OCI-LY7 (cell line): ENCODE measurements at places on chromosomes 1 and 21. TPM values are rescaled to one million over a fixed set of nuclear protein-coding genes. Genes with fewer than 3 reads are reported as not detected.

- no peak for DNase-seq
Measured at GRCh38 chr1:34870395-34870794, 10.8 kb upstream of the SMIM12 start.

The HES4 gene
- not detected in 2 replicates for total RNA-seq

DNA sequence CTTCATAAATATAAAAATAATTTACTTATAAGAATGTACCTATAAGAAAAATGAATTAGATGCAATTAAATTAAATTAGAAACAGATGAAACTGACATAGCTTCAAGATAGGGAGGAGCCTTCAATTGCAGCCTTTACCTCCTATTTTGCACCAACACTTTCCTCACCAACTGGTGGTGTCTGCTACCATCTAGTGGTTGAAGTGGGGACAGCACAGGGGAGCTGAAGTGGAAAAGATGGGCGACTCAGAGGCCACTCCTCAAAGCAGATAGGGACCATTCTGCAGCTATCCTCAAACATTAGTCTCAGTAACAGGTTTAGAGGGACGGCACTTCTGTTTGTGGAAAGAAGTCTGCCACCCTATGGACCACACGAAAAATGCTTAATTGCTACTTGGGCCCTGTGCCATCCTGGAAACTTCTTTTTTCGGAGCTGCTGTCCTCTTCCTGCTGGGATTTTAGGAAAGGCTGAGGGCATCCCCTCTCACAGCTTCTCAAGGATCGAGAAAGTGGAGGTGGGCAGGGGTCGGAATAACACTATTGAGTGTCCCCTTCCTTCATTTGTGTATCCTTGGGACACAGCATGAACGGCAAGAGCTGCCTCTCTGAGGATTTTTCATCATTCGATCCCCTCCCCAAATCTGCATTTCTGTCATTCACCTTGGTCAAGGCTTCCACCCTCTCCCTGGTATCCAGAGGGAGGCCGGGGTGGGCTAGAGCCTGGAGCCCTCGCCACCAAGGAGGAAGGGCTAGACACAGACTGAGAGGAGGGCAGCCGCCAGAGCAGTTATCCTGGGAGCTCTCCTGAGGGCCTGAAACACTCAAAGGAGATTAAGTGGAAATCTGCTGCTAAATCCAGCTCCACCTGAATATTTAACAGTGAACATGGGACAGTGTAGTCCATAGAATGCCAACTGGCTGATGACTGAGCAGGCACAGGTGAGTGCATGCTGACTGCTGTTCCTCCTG lies 9.6 kb downstream of the PROK1 start:
- peak; percentile 81 for DNase-seq

DNA sequence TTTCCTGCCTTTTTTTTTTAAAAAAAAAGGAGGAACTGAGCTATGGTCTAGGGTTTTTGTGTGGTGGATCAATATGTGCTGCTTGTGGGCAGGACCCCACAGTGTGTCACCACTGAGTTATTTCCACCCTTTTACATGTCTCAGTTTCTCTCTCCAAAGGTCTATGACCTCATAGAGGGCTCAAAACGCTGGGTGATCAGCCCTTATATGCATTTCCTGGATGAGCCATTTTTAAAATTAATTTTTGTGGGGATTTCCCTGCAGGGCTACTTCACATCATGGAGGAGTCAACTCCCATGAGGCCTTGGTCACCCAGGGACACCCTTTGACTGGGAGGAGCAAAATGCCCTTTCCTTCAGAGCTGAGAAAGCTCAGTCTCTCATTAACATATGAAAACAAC lies 20.7 kb upstream of the HAO2 start:
- no peak for DNase-seq

The DNAJC28 gene
- 0.95 and 1.1 TPM in 2 replicates for total RNA-seq

The ACTN2 gene
- total RNA-seq = not detected in 2 replicates

DNA sequence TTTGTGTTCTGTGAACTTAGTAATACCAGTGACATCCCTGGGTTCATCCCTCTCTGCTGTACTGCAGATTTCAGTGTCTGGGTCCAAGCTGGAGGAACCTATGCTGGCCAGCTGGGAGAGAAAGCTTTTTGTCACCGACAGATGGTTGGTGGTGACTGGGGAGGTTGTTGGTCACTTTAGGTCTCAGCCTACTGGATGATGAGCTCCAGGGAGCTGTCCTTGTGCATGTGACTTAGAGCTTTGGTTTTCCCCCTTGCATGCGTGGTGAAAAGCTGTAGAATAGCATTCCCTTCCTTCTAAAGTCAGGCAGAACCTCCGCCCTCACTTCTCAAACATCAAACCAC lies 22.9 kb upstream of the IKBKE start:
- no peak for DNase-seq

The OR2L13 gene
- total RNA-seq = not detected in 2 replicates

GRCh38 chr1:104746994-104747393 lies 997.3 kb downstream of the AMY1C start:
- no peak for DNase-seq

The KCNJ6 gene
- not detected in 2 replicates for total RNA-seq

The TMEM82 gene
- not detected in 2 replicates for total RNA-seq

GRCh38 chr1:2209400-2210083 lies 15.0 kb upstream of the FAAP20 start:
- no peak for DNase-seq

GRCh38 chr1:37556712-37557196 lies at the start of gene DNALI1:
Gene DNALI1, plus strand, starts transcription at chr1:37556940. Its CDS starts 55 bp downstream, at chr1:37556995.
- peak; percentile 24 for DNase-seq

DNA sequence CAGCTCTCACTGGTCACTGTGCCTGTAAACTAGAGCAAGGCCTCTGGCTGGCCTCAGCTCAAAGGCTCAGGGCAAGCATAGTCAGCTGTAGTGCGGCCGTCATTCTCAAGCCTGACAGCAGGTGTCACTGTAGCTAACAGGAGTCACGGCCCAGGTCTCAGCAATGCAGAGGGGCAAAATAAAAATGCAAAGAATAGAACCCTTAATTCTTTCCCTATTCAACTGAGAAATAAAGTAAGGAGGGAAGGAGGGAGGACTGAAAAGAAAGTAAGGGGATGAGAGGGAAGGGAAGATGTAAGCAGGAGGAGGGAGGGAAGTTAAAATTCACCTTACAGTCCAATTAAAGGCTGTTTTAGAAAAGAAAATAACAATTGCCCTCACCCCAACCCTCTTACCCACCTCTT lies 106.1 kb downstream of the KIAA0319L start:
- DNase-seq = peak; percentile 72

DNA sequence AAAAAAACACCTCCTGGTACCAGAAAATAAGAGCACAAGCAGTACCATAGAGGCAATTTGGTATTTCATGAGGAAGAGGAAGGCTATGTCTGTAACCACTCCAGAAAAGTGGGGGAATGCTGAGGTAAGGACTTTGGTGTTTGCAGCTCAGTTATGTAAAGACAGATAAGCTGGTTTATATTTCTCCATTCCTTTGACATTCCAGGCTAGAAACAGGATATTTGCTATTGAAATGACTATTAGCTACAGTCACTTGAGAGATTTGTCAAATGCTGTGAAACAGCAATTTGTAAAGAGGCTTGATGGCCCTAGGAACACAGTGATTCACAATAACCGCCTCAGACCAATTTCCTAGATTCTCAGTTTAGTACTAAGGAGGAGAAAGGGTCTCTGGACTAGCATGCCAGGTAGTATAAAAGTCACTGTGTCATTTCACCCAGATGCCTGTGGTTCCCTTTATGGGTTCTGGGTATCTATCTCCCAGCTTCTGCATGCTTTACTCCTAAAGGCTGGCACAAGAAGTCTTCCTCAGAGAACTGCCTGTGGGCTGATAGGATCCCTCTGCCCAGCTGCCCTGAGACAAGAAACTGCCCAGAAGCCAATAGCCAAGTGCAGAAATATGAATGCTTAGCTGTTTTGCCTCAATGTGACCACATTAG lies 80.5 kb downstream of the VCAM1 start:
- DNase-seq = no peak

DNA sequence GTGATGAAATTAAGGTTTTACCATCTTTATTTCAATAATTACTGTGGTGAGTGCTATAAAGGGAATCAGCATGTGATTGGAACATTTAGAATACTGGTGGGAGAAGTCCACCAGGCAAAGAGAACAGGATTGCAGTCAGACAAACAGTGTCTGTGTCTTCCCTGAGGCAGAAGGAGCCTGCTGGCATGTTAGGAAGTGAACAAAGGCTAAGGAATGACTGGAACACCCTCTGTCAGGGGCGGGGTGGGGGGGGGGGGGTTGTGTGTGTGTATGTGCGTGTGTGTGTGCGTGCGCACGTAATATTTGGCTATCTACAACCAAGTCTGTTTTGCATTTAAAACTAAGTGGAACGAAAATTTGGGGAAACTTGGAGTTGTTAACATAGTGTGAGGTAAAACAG lies 30.2 kb downstream of the SRRM1 start:
- no peak for DNase-seq

- DNase-seq = no peak
Measured at GRCh38 chr1:26703478-26703877, 7.7 kb downstream of the ARID1A start.

DNA sequence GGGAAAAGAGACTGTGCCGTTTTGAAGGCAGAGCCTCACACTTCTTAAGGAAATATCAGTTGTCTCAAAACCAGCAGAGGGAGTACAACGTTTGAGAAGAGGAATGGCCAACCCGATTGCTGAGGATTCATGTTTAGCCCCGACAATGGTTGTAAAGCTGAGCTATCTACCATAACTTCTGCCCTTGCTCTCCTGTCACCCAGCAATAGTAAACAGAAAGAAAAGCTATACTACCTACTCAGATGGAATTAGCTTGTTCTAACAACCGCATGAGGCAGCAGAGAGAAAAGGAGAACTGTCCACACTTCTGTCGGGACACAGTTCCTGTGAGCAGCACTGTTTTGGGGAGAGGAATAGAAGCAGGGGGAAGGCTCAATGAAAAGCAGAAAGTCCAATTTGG lies 91.2 kb downstream of the SLC45A1 start:
- DNase-seq = peak; percentile 37

DNA sequence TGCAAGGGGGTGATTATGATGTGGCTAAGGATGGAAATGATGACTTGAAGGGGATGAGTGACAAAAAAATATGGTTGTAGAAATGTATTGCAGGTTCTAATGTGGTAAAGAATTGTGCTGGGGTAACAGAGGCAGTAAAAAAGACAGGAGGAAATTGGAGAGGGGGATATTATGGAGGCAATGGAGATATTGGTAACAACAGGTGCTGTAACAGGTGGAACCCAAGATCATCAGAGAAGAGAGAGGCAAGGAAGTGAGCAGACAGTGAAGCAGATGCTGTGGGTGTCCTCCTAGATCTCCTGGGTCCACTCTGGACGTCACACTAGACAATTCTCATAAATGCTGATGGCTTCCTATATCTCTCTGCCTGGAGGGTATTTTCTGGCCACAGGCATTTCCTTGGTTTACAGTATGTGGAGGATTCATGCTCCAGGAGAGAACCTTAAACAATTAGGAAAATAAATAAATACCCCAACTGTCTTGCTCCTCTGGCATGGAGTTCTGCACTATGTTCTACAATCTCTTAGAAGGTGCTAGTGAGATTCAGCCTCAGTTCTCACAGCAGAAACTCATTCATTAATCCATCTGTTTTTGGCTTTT lies 620.3 kb upstream of the PLXNA2 start:
- DNase-seq = no peak

GRCh38 chr1:229334716-229335115 lies 8.1 kb downstream of the CCSAP start:
- DNase-seq = no peak

DNA sequence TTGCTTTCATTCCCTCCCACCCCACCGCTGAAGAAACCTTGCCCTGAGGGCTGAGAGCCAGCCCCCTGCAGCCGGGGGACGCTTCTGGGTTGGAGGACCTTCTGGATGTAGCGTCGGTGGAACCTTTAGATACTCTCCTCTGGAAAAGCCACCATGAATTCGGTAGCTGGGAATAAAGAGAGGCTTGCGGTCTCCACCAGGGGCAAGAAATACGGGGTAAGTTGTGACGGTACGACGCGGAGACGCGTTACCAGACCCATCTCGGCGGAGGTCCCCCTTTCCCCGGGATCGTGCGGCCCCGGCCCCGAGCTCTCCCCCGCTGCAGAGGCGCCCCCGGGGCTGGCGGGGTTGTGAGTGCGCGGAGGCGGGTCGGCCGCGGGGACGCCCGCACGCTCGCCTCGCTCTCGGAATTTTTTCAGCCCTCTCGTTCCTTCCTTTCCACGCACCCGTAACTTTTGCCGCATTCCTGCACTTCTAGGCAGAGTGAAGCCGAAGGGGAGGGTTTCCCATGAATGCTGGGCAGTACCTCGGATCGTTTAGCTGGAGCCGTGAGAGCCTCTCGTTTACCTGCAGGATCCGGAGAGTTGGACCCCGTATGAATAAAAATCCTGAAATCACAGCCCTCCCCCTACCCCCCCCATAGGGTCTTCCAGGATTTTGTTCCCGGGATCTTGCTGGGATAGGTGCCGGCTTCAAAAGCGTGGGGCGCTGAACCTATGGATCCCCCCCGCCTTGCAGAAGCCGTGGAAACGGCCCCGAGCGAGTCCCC lies 671 bp downstream of the KIF26B start:
- DNase-seq = no peak

The CELA3A gene
- not detected in 2 replicates for total RNA-seq

DNA sequence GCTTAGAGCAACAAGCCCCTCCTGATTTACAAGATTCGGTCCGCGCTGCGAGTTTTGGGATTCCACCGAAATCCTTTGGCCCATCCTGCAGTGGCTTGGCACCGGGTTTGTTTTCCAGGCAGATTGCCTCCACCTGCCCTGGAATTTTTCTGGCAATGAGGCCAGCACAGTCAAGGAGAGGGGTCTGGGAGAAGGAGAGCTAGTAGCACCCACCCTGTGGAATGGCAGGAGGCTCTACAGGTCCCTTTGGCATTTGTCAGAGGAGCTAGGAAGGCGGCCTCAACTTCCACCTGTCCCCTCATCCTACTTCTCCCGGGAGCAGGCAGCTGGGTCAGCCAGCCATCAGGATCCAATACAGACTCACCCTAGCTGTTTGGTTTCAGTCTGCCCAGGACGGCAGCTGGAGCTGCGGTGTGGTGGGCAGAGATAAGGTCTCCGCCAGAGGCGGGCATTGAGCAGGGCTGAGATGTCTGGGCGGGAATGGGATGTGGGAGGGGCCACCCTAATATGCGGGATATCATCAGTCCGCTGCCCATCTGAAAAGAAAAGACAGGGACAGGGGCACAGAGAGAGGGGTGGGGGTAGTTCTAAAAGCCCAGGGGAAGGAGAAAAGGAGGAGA lies 37.8 kb upstream of the PRELP start:
- DNase-seq = no peak

The F3 gene
- total RNA-seq = 0.20 TPM in 1 of 2 replicates, not detected in the other

The S100A14 gene
- not detected in 2 replicates for total RNA-seq

The TDRD10 gene
- total RNA-seq = not detected in 2 replicates

DNA sequence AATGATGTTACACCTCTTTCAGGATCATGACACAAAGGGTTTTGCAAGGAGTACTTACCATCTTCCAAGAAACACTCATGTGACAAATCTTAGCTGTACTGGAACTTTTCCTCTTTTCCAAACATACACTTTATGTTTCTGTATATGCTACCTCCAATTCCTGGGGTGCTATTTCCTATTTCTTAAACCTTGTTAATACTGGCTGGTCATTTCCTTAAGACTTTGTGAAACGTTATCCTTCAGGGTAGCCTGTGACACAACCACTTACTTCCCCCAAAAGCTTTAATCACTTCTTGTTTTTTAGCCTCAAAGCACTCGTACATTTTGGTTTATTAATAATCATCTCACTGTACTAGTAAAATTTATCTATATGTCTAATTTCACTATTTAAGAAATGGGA lies 39.4 kb downstream of the OR10Z1 start:
- no peak for DNase-seq
